ENCODE measurements at places on chromosomes 1 and 21. TPM values are rescaled to one million over a fixed set of nuclear protein-coding genes. Genes with fewer than 3 reads are reported as not detected.
A peak's percentile ranks its signal among the peaks of the same experiment; 100 is the strongest.

DNA sequence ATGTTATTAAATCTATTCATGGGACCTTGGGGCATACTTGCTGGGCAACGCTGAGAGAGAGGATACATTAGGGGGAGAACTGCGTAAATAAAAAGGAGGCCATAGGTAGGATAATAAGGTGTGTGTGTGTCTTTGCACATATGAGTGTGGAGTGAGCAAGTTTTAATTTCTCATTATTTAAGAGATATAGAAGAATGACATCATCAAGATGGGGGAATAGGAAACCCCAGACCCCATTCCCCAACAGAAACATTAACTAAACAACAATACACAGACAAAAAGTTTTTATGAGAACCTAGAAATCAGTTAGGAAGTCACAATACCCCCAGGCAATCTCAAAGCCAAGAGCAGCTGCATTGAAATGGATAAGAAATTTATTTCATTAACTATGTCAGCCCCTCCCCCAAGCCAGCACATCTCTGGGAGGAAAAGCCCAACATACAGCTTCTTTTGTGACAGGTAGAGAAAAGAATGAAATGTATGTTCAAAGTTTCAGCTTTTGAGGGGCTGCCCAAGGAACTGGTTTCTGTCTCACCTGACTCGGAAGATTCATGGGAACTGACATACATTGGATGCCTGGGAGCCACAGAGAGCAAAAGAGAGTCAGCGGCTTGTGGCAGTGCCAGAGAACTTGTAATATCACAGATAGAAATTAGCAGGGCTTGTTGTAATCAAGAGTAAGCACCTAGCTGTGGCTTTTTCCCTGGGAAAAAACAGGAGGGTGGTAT, 234.3 kb upstream of the NFIA start:
- H3K4me3 ChIP-seq: no peak overlapping the region
- no peaks in the 10 kb centered on the region for H3K36me3 ChIP-seq
- no peak overlapping the region for H3K27ac ChIP-seq
- H3K27me3 ChIP-seq: peaks cover 28% of the 10 kb centered on the region
- no peaks in the 10 kb centered on the region for H3K4me1 ChIP-seq

- H3K27me3 ChIP-seq: no peaks in the 10 kb centered on the region
- H3K36me3 ChIP-seq: no peaks in the 10 kb centered on the region
- no peak for DNase-seq
- H3K4me1 ChIP-seq: peaks cover 26% of the 10 kb centered on the region
- H3K4me3 ChIP-seq: no peak overlapping the region
- H3K27ac ChIP-seq: no peak overlapping the region
Observed at GRCh38 chr21:43190951-43191350, 22.1 kb downstream of the CRYAA start.

GRCh38 chr1:109201123-109201703, 12.5 kb upstream of the SARS1 start:
- H3K4me3 ChIP-seq: no peak overlapping the region
- DNase-seq: peak; percentile 87
- no peaks in the 10 kb centered on the region for H3K27me3 ChIP-seq
- H3K4me1 ChIP-seq: peaks cover 27% of the 10 kb centered on the region

Gene B4GALT2
- 103 TPM for total RNA-seq

DNA sequence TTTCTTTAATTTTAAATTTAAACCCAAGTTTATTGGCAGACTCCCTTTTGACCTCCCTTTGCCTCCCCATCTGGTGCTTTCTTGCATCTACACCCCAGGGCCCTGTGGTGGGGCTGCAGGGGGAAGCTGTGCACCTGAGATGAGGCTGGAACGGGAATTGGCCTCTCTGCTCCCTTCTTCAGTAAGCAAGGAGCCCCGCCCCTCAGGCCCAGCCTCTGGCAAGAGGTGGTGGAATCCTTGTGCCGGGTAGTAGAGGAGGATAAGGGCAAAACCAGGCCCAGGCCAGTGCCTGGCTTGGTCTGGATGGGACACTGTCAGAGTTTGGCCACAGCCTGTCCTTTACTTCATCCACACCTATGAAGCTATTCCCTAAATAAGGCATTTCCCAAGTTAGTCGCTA, 25.1 kb downstream of the ATP8B2 start:
- no peak overlapping the region for H3K4me3 ChIP-seq
- H3K27me3 ChIP-seq: no peaks in the 10 kb centered on the region
- H3K4me1 ChIP-seq: peaks cover 23% of the 10 kb centered on the region
- H3K27ac ChIP-seq: no peak overlapping the region
- DNase-seq: no peak
- H3K36me3 ChIP-seq: peaks cover 12% of the 10 kb centered on the region

DNA sequence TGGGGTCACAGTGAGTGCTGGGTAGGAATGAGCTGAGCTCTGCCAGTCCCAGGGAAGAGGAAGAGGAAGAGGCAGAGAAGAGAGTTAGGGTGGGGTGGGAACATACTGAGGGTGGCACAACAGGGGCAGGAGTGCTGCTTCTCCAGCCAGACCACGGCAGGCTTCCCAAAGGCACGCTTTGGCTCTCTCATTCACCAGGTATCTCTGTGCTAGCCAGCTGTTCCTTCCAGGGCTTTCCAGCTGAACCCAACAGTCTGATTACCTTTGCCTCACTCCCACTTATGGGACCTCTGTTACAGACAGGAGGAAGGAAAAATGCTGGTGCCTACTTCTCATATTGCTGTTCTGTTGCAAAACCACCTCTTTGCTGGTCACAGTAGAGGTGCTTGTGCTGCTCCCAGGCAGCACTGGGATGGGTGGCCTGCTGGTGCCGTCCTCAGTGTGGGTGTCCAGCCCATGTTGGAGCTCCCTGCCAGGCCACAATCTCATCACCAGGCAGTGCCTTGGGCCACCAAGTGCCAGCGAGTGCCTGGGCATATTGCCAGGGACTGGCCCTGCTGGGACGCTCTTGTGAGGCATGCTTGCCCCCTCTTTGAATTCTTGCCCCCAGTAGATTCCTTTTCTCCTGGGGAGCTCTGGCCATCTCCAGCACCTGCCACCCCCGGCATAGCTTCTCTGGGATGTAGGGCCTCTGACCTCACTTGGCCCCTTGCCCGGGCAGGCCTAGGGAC, 2.1 kb downstream of the ADORA1 start:
- H3K4me1 ChIP-seq: no peaks in the 10 kb centered on the region
- H3K36me3 ChIP-seq: no peaks in the 10 kb centered on the region
- no peak for DNase-seq
- no peak overlapping the region for H3K27ac ChIP-seq
- H3K27me3 ChIP-seq: peaks cover 24% of the 10 kb centered on the region

Gene PAQR6
- total RNA-seq: 7.2 TPM

- no peaks in the 10 kb centered on the region for H3K36me3 ChIP-seq
- peaks cover 82% of the 10 kb centered on the region for H3K4me1 ChIP-seq
- no peaks in the 10 kb centered on the region for H3K27me3 ChIP-seq
- H3K4me3 ChIP-seq: peak overlapping the region; percentile 48
- peak overlapping the region; percentile 92 for H3K27ac ChIP-seq
Observed at GRCh38 chr1:206891412-206891811, 5.8 kb upstream of the IL24 start.

DNA sequence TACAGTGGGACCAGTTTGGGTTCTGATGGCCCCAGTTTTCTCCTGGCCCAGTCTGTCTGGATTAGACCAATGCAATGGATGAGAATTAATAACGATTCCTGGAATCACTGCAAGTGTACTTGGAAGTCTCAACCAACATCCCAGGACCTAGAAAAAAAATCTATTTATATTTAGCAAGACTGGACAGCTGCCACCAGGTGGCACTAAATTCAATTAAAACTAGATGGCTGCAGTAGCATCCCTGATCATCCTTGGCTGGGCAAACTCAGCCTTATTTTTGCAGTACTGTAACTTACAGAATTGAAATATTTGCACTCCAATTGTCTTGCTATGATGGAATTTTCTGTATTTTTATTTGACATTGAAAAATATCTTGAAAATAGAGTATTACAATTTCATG, 165.7 kb downstream of the NCAM2 start:
- no peaks in the 10 kb centered on the region for H3K27me3 ChIP-seq
- DNase-seq: peak; percentile 72
- H3K4me3 ChIP-seq: no peak overlapping the region
- no peak overlapping the region for H3K27ac ChIP-seq

DNA sequence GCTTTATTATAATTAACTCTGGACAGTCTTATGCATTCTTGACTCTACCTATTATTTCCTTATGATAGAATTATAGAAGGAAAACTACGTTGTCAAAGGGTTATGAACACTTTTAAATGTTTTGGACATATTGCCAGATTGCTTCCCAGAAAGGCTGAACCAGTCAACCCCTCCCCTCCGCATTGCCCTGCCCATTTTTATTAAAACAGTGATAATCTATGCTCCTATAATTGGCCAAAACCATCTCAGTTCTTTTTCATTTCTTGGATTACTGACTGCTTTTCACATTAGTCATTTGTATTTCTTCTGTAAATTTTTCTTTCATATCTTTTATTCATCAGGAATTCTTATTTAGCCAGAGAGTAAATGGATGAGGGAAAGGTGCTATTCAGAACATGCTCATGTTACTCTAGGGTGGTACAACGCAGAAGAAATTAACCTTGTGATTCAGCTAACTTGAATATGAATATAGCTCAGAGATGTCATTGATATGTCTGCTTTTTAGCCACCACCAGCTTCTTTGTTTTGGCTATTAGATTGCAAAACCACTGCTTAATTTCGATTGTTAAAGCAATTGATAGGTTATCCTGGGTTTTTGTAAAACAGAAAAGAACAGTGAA, 32.1 kb downstream of the KDM1A start:
- no peak for DNase-seq
- no peak overlapping the region for H3K4me3 ChIP-seq
- no peaks in the 10 kb centered on the region for H3K27me3 ChIP-seq
- H3K36me3 ChIP-seq: peaks cover 55% of the 10 kb centered on the region
- no peaks in the 10 kb centered on the region for H3K4me1 ChIP-seq

Gene EPHB2
- 21.0 TPM for total RNA-seq

- peak overlapping the region; percentile 57 for H3K27ac ChIP-seq
- no peaks in the 10 kb centered on the region for H3K36me3 ChIP-seq
- H3K27me3 ChIP-seq: no peaks in the 10 kb centered on the region
- DNase-seq: no peak
Observed at GRCh38 chr1:228164561-228165371, 838 bp upstream of the IBA57 start.

GRCh38 chr1:185238447-185238846, 78.6 kb downstream of the IVNS1ABP start:
- DNase-seq: peak; percentile 29
- H3K36me3 ChIP-seq: no peaks in the 10 kb centered on the region
- no peaks in the 10 kb centered on the region for H3K27me3 ChIP-seq
- no peak overlapping the region for H3K4me3 ChIP-seq

Gene RBP7
- 6.0 TPM for total RNA-seq

- H3K27me3 ChIP-seq: no peaks in the 10 kb centered on the region
- DNase-seq: peak; percentile 88
- no peaks in the 10 kb centered on the region for H3K36me3 ChIP-seq
- H3K4me1 ChIP-seq: peaks cover 13% of the 10 kb centered on the region
- no peak overlapping the region for H3K4me3 ChIP-seq
Observed at GRCh38 chr1:32273391-32274208, 18.3 kb upstream of the HDAC1 start.

DNA sequence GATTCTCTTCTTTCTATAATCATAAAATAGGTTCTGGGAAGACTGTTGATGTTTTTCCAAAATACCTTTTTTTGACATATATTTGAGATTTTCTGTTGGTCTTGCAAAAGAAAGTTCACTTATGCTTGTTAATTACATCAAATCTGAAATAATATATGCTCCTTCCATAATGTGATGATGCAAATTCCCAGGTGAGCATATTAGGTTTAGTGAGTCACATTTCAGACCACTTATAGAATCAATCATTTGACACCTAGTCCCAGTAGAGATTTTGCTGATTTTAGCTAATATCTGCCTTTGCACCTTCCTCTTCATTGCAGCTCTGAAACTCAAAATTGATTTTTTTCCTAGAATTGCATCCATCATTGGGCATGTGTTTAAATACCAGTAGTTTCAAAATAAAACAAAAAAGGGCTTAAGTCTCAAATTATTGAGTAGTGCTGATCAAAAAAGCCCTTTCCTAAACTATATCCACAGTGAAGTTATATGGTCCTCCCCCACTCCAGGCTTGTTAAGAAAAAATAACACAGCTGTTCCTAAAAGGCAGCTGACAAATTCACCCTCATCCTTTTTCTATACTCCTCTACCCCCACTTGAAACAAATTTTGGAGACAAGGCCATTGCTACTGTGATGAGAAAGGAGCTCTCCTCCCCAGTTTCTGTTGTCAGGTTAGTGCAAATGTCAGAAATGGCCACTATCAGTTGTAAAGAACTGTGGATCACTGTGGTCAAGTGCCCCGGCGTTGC, 37.1 kb upstream of the KCNQ4 start:
- H3K27ac ChIP-seq: no peak overlapping the region
- no peak for DNase-seq
- H3K4me1 ChIP-seq: peaks cover 20% of the 10 kb centered on the region
- no peak overlapping the region for H3K4me3 ChIP-seq
- H3K27me3 ChIP-seq: no peaks in the 10 kb centered on the region

Gene DFFA
- total RNA-seq: 46.7 TPM

Gene FOXO6
- 5.4 TPM for total RNA-seq

DNA sequence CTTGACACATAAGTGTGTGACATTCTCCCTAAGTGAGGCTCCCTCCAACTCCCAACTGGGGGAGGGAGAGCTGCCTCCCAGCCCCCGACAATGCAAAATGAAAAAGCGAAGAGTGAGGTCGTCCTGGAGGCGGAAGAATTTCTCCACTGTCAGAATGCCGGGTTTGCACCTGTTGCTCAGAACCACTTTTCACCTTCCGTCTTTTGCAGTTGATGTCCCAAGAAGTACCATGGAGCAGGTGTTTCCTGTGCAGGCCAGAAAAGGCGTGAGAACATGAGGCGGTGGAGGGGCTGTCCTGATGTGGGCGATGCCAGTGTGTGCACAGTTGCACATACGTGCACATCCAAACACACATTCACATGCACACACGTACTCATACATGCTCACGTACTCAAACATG, 158.6 kb upstream of the AJAP1 start:
- no peak overlapping the region for H3K4me3 ChIP-seq
- H3K27me3 ChIP-seq: peaks cover 4% of the 10 kb centered on the region
- no peaks in the 10 kb centered on the region for H3K36me3 ChIP-seq
- H3K27ac ChIP-seq: no peak overlapping the region

GRCh38 chr1:7703321-7704213, 67.5 kb upstream of the VAMP3 start:
- peaks cover 3% of the 10 kb centered on the region for H3K4me1 ChIP-seq
- DNase-seq: no peak
- H3K36me3 ChIP-seq: no peaks in the 10 kb centered on the region
- peaks cover 62% of the 10 kb centered on the region for H3K27me3 ChIP-seq
- H3K4me3 ChIP-seq: no peak overlapping the region

Gene NMNAT2
- total RNA-seq: 6.6 TPM

Gene MEX3A
- 12.9 TPM for total RNA-seq

Gene RGS13
- 0.22 TPM for total RNA-seq

DNA sequence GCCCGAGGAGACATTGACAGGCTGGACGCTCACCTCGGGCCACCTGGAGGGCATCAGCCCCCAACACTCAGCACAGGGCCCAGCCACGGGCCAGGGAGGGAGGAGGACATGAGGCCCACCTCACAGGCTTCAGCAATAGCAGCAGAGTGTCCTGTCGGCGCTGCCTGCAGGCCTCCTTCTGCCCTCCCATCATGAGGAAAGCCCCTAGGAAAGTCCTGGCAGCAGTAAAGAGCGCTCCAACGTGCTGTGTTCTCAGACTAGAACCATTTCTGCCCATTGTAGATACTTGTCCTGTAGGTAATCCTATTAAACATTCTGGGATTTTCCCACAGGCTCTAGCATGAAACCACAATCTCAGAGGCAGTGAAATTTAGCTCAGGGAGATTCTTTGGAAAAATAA, 62.0 kb upstream of the GALNT2 start:
- no peak overlapping the region for H3K27ac ChIP-seq
- no peak overlapping the region for H3K4me3 ChIP-seq

GRCh38 chr1:67536957-67537666, 106.9 kb upstream of the SERBP1 start:
- H3K27ac ChIP-seq: no peak overlapping the region
- H3K36me3 ChIP-seq: no peaks in the 10 kb centered on the region
- no peaks in the 10 kb centered on the region for H3K27me3 ChIP-seq
- no peak overlapping the region for H3K4me3 ChIP-seq
- no peak for DNase-seq

Measured in PC-3 (cell line).